Neural cell (in vitro differentiated cells): ENCODE measurements at places on chromosomes 3 and 15. TPM values are rescaled to one million over a fixed set of nuclear protein-coding genes. Genes with fewer than 3 reads are reported as not detected.

Gene CHRNA7
- polyA plus RNA-seq = 3.1 and 5.0 TPM in 2 replicates

Gene ADAMTS17
- polyA plus RNA-seq = 0.04 TPM in 1 of 2 replicates, not detected in the other

Gene PPP1R14D
- polyA plus RNA-seq = not detected in 2 replicates

Gene AADACL2
- polyA plus RNA-seq = not detected in 2 replicates

Gene MED12L
- 28.5 and 35.5 TPM in 2 replicates for polyA plus RNA-seq

Gene ZNF502
- polyA plus RNA-seq = 14.3 and 16.0 TPM in 2 replicates

Gene PLAAT1
- polyA plus RNA-seq = 10.7 and 16.1 TPM in 2 replicates

Gene LRTM1
- not detected in 2 replicates for polyA plus RNA-seq

Gene NANOGP8
- not detected in 2 replicates for polyA plus RNA-seq

Gene GOLGA6L7
- polyA plus RNA-seq = not detected in 2 replicates

Gene ADCY5
- 7.7 and 8.4 TPM in 2 replicates for polyA plus RNA-seq

Gene ISLR2
- polyA plus RNA-seq = 301 and 330 TPM in 2 replicates

Gene WNT5A
- 0.59 and 0.74 TPM in 2 replicates for polyA plus RNA-seq

Gene TBC1D5
- polyA plus RNA-seq = 22.0 and 28.3 TPM in 2 replicates
